ENCODE measurements at places on chromosomes 2 and 18.

GRCh38 chr2:70886541-70886987, 49.1 kb upstream of the ATP6V1B1 start:
- DNase-seq: no peak

GRCh38 chr2:3759331-3759730, 56.0 kb downstream of the DCDC2C start:
- DNase-seq: no peak

- DNase-seq: peak; percentile 32
Measured at GRCh38 chr18:79924814-79925731, 26.4 kb downstream of the SLC66A2 start.

- no peak for DNase-seq
Measured at GRCh38 chr2:101782427-101782792, 84.9 kb downstream of the MAP4K4 start.

DNA sequence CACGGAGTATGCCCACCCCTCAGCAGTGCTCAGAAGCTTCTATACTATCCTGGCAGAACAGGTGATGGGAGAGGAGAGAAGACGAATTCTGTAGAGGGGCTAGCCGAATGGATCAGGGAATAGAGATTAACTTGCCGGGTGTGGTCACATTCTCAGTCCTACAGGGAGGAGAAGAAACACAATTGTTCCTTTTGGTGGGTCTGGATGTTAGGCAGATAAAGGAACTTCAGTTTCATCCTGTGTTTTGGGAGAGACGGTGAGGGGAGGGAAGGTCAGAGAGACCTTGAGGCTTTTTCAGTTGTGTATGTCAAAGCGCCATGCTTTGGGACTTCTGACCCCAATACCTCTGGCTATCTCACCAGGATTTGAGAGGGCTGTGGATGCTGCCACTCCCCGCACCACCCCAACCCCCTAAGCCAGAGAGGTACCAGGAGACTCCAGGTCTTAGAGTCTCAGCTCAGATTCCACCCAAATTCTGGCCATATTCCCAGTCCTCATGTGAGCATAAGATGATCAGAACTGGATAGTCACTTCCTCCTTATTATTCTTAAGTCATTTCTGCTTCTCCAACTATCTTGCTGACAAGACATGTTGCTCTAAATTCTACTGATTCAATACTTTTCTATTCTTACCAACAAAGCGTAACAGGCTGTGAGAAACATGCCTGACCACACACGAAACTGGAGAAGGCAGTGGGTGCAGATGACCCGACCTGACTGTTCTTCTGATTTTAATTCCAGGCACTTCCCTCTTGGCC, 2.3 kb upstream of the TMEM37 start:
- DNase-seq: peak; percentile 13

DNA sequence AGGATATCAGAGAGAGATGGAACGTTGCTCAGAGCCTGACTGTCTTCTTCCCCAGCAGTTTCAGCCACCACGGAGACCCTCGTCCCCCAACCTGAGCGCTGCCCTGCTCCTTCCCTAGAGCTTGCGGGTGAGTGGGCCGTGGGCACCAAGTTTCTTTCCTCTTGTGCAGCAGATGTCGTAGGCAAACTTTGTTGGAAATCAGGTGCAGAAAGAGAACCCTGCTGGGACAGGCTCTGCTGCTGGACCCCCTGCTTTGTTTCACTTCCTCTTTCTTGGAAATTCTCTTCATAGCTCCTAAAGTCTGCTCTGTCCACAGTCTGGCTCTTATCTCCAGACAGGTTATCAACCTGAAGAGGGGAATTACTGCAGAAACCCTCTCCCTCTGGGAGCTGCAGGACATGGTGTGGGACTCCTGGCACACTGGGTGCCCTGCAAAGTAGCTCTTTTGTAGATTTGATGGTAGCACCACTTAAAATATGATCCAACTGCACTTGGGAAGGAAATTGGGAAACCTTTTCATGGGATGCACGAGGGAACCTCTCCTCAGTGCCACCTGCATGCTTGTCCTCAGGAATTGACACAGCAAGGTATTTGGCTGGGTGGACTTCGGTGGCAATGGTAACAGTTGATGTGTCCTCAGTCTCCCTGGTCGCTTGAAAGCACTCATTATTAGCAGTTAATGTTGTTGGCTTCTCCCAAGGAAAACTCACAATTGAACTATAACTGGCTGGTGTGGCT, 92.2 kb downstream of the ALPK2 start:
- no peak for DNase-seq

DNA sequence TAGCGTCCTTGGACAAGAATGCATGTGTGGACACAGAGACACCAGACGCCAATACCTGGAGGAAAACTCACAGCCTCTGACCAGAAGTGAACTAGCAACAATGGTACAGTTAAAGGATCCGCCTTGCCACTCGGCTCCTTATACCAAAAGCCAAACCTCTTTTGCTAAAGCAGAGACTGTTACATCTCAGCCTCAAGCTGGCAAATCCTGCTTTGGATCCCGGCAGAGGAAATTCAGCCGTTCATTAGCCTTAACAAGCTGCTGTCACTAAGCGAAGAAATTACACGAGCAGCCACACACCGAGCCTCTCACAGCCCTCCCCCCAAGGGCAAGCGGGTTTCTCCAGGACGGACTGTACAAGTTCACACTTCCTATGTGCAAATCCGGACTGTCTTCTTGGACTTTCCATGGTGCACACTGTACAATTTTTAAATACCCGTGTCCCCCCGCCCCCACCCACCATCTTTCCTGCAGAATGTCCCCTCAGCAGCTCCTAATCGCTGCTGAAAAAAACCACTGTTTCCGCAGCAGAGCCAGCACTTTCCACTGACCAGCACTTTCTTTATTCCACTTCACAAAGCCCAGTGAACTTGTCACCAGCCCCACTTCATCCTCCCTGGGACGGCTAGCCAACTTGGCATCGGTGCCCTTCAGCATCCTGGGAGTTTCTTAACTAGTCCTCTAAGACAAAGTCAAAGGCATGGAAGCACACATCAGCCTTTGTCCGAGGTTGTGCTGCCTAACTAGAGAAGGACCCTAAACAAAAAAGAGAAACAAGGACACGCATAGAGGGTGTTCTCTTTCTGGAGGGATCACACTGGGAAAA, 1.5 kb downstream of the KLF7 start:
- peak; percentile 79 for DNase-seq

DNA sequence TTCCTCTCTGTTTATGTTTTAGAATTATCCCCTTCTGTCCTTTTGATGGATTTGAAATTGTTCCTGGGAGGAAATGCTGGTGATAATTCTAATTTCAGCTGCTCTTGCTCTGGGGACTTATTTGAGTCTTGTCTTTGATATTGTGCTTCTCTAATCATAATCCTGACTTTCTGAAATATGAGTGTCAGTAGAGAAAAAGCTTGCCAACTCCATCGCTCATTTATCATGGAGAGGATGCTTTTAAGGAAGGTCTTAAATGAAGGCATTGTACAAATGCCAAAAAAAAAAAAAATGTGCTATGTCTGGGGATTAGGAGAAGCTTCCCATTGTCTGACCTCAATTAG, 159.5 kb downstream of the NYAP2 start:
- DNase-seq: no peak

- DNase-seq: no peak
Measured at GRCh38 chr2:48357351-48357750, 172.6 kb upstream of the STON1 start.

GRCh38 chr2:186560254-186560653, 29.6 kb upstream of the ITGAV start:
- DNase-seq: no peak

GRCh38 chr2:206558492-206558891, 83.8 kb upstream of the FAM237A start:
- no peak for DNase-seq

GRCh38 chr18:75897386-75897785, 469.9 kb upstream of the SMIM21 start:
- no peak for DNase-seq

DNA sequence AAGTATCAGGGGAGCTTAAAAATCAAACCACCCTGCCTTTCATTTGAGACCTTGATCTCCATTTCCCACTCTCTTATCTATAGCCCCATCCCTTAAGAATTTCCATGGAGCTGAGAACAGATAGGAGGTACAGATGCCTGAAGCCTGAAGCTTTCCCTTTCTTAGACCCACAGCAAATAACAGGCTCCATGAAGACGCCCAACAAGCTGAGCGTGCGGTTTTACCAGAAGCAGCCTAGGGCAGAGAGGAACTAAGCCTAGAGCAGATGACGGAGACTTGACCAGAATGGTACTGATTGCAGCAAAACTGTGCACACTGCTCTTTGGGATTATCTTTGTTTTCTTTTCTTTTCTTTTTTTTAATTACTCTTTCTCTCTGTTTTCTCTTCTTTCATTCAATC, 1.7 kb upstream of the ERBB4 start:
- no peak for DNase-seq
